NCI-H82 (cell line): ENCODE measurements at places on chromosomes 1 and 21.
A peak's percentile ranks its signal among the peaks of the same experiment; 100 is the strongest.

GRCh38 chr1:153402226-153402625 is 11.4 kb upstream of the S100A8 start:
- no peak for DNase-seq

DNA sequence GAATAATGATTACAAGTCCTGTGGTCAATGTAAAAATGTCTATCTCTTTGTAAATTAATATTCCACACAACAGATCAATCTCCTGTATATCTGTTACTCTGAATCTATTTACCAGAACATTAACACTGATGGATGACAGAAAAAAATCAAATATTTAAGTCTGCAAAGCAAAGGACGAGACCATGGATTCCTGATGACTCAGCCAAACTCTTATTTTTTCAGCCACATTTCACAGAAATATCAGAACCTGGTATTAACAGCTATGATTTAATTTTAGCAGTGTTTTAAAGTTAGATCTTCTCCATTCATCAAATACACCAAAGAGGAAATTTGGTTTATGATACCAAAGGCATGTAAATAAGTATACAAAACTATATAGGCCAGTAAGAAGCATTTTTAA is 46.1 kb downstream of the FAF1 start:
- no peak for DNase-seq

- no peak for DNase-seq
Measured at GRCh38 chr1:2248854-2249558, 20.9 kb downstream of the SKI start.

DNA sequence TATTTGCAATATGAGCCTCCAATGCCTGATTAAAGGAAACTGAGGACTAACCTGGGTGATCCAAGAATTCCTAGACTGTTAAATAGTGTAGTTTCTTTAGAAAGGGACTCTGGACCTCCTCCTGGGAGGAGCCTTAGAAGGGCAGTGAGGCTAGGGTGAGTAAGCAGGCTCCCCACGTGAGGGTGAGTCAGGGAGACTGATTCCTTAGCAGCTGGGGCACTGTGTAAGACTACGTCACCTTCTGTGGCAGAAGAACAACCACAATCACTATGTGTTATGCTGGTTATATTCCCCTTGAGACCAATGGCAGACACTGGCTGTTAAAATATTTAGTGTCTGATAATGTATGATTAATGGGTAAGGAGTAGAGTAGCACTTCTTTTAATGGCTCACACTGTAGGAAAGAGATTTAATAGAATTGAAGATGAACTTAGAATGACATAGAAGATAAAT is 53.3 kb upstream of the SYT14 start:
- DNase-seq, result peak; percentile 45

DNA sequence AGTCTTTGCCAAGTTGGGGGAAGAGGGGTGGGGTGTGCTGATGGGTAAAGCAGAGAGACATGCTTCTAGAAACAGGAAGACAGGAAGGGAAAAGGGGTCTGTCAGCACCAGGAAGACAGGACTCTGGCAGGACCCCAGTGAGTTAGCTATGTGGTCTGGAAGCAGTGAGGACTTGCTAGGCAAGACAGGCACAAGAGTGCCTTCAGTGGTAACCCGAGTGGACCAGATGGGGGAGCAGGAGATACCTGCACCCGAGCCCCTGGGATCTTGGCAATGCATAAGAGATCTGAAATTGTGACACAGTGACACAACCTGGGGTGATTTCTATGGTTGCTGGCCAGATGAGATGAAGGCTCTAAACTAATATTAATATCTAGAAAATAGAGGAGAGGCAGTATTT is 7.0 kb downstream of the TLR5 start:
- peak; percentile 43 for DNase-seq

- DNase-seq, result peak; percentile 44
Measured at GRCh38 chr1:219317762-219318353, 144.2 kb downstream of the LYPLAL1 start.

GRCh38 chr1:245765230-245766000 is 610.6 kb downstream of the KIF26B start:
- DNase-seq, result no peak

GRCh38 chr1:30806381-30807317 is 49.1 kb upstream of the LAPTM5 start:
- DNase-seq, result no peak

- peak; percentile 67 for DNase-seq
Measured at GRCh38 chr1:6497215-6497866, 5.9 kb upstream of the PLEKHG5 start.

DNA sequence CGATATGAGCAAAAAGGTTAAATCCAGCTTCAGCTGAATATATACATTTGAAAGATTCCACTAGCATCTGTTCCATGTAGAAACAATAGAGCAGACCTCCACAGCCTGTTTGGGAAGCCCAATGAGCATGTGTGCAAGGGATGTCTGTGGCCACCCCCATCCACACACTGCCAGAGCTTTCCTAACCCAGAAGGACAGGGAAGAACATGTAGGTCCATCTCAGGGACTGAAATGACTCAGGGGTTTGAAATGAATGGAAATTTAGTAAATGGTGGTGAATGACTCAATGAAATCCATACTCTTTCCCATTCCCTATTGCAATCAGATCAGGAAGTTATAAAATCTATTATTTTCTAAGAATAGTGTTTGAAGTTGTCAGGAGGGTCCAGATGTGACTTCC is 397.2 kb downstream of the DUSP10 start:
- DNase-seq, result no peak

GRCh38 chr1:13818926-13819325 is 118.9 kb downstream of the PRDM2 start:
- DNase-seq, result no peak

GRCh38 chr21:16086121-16086520 is 356.3 kb downstream of the USP25 start:
- DNase-seq, result no peak

- DNase-seq, result no peak
Measured at GRCh38 chr21:34904526-34905217, 144.4 kb downstream of the RUNX1 start.

DNA sequence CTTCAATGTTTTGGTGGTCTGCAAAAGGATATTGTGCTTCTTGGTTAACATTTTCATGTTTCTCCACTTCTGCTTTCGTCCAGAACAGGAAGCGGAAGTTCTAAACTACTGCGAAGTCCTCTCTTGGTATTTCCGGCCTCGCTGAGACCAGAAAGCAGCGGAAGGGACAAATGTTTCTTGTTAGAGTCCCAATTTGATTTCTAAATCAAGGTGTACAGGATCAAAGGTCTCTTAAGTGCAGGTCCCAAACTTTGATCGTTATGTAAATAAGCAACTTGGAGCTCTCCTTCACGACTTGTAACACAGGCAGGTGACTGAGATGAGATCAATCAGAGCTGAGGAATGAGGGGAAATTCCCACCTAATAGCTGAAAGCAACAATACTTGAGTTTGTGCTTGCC is 40.1 kb upstream of the HMCN1 start:
- no peak for DNase-seq

DNA sequence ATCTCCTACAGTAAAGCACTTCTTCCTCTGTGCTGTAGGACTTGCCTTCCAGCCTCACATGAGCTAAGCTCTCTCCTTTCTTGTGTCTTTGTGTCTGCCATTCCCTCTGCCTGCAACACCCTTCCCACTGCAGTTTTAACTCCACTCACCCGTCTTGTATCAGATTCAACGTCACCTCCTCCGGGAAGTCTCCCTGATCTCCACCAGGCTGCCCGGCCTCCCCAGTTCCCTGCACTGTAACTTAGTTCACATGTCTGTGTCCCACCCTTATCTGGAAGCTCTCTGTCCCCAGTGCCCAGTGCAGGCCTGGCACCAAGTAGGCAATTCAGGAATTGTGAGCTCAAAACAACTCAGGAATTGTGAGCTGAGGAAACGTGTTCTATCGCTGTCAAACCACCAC is 96.4 kb downstream of the GLIS1 start:
- DNase-seq, result no peak

- DNase-seq, result no peak
Measured at GRCh38 chr1:191698246-191698645, 460.0 kb upstream of the RGS18 start.

DNA sequence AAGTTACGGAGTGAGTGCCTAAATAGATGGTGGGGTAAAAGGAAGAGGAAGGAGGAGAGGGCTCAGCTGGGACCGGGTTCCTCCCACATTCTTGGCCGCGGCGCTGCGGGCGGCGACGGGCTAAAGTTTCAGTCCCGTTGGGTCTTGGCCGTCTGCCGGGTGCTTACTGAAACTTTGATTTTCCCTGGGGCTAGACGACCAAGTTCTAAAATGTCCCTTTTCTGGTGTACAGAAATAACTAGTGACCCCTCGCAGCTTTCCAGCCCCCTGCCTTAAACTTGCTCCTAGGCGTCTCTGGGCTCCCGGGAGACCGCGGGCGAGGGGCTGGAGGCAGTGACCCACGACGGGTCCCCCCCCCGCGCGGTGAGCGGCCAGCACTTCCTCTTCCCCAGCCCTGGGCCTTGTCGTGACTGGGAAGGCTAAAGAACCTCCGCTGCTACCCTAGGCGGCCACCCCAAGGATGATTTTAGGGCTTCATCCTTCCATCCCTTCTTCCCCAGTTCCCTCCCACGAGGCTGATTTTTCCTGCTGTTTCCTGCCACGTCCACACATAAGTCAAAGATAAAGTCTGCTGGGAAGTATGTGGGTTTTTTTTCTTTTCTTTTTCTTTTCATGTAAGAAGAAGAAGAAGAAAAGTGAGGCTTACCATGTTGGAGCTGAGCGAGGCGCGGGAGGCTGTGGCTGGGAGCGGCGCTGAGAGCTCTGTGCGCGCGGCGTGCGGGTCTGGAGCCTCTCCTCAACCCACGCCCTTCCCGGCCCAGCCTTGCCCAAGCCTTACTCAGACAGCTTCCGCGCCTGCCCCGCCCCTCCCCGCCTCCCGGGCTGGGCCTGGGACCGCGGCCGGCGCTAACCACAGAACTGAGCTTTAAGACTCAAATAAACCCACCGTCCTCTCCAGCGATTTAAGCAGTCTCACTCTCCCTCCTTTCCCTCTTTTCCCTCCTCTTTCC is at the start of gene S100A11:
S100A11 (minus strand) TSS at position 738 of the 950 bp plus-strand sequence; CDS start at position 649, 89 bp downstream.
- peak; percentile 64 for DNase-seq

DNA sequence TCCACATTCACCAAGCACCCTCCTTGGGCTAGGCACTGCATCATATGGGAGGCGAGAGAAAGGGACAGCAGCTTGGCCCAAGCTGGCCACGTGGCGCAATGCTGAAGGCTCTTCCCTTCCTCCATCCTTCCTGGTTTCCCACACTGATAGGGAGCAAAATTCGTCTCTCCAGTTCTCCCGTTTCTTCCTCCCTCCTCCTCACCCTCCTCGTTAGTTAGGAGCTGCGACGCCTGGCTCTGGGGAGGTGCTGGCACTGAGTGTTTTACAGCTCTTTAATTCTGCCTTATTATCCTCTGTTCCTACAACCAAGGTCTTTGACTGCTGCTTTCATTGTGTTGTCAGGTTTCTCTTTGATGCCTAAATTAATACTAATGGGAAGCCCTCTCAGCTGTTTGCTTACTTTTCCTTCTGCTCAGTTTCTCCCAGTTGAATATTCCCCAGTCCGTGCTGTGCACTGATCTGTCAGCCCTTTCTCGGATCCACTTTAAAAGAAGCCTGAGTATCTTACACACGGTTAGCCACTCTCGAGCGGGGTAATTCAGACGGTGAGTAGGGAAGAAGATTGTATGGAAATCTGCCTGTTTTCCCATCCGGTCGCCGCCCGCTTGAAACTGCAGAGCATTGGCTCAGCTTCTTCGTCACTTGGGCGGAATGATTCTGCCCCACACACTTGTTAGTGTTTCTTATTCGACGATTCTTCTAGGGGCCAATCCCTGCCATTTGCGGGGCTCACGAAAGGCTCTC is 56.2 kb upstream of the SMYD2 start:
- DNase-seq, result no peak

DNA sequence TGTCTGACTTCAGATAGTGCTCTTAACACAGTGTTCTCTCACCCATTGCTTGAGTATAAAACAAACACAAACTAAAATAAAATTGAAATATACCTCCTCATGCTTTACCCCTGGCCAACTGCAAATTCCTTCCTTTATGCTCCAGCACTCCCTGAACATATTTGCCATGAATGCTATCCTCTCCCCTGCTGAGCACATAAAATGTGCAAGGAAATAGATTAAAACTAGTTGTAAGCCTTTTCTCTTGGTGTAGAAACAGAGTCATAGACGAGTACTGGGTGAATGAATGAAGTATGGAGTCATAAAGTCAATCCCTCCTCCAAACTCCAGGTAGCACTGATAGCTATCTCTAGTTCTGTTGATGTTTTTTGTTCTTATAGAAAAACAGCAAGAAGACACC is 2.6 kb downstream of the GPR161 start:
- no peak for DNase-seq
